ENCODE measurements at places on chromosomes 13 and 19. TPM values are rescaled to one million over a fixed set of nuclear protein-coding genes. Genes with fewer than 3 reads are reported as not detected.

Gene SF3A2
- 8.8 TPM for total RNA-seq

Gene METTL21C
- not detected for total RNA-seq

GRCh38 chr19:2113439-2114211 lies 16.9 kb downstream of the IZUMO4 start:
- no peaks in the 10 kb centered on the region for H3K27me3 ChIP-seq
- H3K4me1 ChIP-seq, result peaks cover 6% of the 10 kb centered on the region
- H3K27ac ChIP-seq, result no peak overlapping the region
- no peak overlapping the region for H3K4me3 ChIP-seq

- no peak overlapping the region for H3K27ac ChIP-seq
- no peaks in the 10 kb centered on the region for H3K27me3 ChIP-seq
- H3K4me3 ChIP-seq, result no peak overlapping the region
- no peaks in the 10 kb centered on the region for H3K4me1 ChIP-seq
- no peaks in the 10 kb centered on the region for H3K36me3 ChIP-seq
Measured at GRCh38 chr13:22939157-22939556, 241.6 kb upstream of the SGCG start.

Gene IGFL3
- not detected for total RNA-seq

DNA sequence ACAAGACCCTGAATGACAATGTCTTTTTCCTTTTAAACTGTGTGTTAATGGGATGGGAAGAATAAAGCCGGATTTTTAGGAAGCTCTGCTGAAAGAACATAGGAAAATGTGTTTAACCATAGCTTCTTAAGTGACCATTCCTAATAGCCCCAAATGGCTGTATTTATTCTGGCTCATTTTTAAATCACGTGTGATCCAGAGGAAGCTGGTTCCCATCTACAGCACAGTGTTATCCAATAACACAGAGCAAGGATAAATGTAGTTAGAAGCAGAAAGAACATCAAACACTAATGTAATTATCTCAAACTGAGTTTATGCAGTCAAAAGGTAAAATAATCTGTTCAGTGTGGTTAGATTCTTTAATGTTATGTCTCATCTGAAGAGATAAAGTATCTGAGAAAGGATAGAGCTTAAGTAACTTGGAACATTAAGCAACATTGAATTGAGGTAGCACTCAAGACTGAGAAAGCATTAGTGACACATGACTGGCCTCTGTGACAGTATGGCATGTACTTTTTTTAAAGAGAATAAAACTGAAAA lies 853.3 kb downstream of the GPC5 start:
- H3K4me3 ChIP-seq, result no peak overlapping the region
- H3K27me3 ChIP-seq, result no peaks in the 10 kb centered on the region
- no peak overlapping the region for H3K27ac ChIP-seq
- DNase-seq, result no peak
- H3K36me3 ChIP-seq, result no peaks in the 10 kb centered on the region

Gene PGLYRP2
- total RNA-seq, result not detected

DNA sequence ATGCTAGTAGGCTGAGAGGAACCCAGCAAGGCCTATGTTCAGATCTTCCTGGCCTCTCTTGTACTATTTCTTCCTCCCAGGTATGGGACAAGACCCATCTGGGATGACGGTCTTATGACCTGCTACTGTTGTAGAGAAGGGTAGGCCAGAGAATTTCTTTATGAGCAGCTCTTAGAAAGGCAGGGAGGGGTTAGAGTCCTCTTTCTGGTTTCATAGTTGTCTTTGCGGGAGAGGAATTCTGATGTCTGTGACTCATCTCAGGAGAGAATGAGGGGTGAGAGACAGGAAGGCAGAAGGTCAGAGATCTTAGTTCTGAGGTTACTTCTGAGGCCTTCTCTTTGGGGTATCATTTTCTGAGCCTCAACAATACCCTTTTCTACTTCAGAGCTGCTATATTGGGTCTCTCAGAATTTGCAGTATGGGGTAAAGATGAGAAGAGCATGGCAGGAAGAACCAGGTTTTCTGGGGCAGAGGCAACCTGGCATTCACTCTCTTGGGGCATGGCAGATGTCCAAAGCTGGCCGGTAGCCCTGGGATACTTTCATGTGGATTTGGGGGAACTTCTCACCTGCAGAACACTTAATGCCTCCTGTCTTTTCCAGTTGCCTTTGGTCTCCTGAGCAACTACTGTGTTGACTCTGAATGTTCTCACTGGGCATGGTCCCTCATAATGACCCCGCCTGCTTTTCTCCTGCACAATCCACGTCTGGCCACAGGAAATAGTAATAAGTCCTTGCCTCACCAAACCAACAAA lies 154.4 kb downstream of the GGACT start:
- H3K4me3 ChIP-seq, result no peak overlapping the region
- no peaks in the 10 kb centered on the region for H3K27me3 ChIP-seq
- H3K36me3 ChIP-seq, result no peaks in the 10 kb centered on the region
- no peak overlapping the region for H3K27ac ChIP-seq
- DNase-seq, result no peak

DNA sequence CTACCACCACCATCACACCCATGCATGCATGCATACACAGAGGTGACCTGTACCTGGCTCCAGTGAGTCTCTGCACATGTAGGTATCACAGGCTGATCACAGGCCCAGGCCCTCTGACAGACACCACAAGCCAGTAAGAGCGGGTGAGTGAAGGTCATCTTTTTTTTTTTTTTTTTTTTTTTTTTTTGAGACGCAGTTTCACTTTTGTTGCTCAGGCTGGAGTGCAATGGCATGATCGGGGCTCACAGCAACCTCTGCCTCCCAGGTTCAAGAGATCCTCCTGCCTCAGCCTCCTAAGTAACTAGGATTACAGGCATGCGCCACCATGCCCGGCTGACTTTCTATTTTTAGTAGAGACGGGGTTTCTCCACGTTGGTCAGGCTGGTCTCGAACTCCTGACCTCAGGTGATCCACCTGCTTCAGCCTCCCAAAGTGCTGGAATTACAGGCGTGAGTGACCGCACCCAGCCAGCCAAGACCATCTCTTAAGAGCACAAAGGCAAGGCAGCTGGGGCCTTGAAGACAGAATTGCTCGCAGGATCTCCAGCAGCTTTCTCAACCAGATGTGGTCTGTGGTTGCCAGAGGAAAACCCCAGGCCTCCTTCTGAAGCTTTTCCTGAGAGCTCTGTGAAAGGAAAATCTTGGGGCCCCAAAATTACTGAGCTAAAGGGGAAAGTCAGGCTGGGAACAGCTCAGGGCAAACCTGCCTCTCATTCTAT lies 3.2 kb upstream of the NKG7 start:
- no peaks in the 10 kb centered on the region for H3K4me1 ChIP-seq
- H3K27ac ChIP-seq, result no peak overlapping the region
- no peak overlapping the region for H3K4me3 ChIP-seq
- no peak for DNase-seq
- H3K36me3 ChIP-seq, result no peaks in the 10 kb centered on the region

DNA sequence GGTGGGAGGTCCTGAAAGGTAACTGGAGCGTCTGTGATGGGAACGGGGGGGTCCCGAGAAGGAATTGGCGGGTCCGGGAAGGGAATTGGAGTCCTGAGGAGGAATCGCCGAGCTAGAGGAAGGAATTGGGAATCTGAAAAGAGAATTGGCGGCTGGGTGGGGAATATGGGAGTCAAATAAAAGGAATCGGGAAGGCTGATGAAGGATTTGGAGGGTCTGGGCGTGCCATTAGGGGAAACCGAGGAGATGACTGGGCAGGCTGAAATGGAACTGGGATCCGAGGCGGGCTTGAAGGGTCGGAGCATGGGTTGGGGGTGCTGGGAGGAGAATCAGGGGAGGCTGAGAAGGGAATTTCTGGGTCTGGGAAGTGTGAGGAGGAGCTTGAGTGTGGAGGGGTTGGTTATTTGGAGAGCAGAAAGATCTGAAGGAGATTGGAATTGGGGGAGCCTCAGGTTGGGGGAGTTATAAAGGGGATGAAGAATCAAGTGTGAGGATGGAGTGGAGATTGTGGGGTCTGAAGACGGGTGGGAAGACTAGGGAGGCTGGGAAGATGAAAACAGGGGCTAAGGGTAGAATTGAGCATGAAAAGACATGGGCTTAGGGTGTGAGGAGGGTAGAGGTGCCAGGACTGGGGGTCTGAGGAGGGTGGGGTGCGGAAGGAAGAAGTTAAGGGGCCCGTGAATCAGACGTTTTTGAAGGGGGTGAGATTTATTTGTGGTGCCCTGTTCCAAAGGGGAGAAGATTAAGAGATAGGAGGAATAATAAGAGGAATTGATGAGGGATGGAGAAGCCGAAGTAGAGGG lies 718 bp downstream of the ACTN4 start:
- H3K27me3 ChIP-seq, result no peaks in the 10 kb centered on the region
- DNase-seq, result no peak
- H3K36me3 ChIP-seq, result no peaks in the 10 kb centered on the region
- H3K4me1 ChIP-seq, result peaks cover 34% of the 10 kb centered on the region
